Aorta (tissue), 5 donors: ENCODE measurements at places on chromosomes 1 and 21.

GRCh38 chr21:39381009-39381408 is 32.1 kb upstream of the HMGN1 start:
- no peak for DNase-seq

GRCh38 chr1:59331686-59332620 is 35.1 kb downstream of the FGGY start:
- DNase-seq, result no peak

DNA sequence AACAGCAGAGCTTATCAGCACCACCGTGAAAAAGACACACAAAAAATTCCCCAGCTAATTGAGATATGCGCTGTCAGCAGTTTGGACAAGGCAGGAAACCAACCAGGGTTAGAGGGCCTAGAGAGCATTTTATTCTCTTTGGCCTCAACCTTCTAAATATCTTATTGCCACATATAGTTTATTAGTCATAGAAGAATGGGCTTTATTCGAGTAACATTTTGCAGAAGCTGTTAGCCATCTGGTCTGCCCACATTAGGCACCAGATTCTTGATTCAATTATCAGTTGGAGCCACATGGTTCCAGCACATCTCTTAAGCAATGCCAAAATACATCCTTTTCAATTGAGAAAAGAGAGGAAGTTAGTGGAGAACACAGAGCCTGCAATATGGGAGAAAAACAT is 109.9 kb upstream of the CXADR start:
- no peak for DNase-seq

- DNase-seq, result no peak
These were observed 15.3 kb upstream of the SHCBP1L start for GRCh38 chr1:182968151-182968741.

GRCh38 chr1:225835856-225836255 is 25.9 kb downstream of the EPHX1 start:
- peak; percentile 74 for DNase-seq

GRCh38 chr1:21491488-21492355 is 17.5 kb upstream of the ALPL start:
- DNase-seq, result no peak

DNA sequence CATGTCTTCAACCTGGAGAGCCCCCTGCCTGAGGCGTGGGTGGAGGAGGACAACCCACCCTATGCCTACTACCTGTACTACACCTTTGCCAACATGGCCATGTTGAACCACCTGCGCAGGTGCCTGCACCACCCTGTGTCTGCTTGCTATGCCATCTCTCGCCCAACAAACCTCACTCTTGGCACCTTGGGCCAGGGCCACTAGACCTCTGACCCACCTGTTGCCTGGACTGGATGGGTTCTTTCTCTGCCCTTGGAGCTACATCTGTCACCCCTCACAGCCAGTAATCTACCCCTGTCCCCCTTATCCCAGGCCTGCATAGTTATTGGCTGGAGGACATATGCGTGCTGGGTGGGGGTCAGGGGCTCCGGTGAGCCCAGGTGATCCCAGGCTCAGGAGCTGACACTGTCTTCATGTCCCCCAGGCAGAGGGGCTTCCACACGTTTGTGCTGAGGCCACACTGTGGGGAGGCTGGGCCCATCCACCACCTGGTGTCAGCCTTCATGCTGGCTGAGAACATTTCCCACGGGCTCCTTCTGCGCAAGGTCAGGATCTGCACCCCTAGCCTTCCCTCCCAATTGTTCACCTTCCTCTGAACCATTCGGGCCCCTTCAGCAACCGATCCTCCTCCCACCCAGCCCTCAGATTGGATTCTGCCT is 9.9 kb downstream of the AMPD2 start:
- DNase-seq, result no peak

DNA sequence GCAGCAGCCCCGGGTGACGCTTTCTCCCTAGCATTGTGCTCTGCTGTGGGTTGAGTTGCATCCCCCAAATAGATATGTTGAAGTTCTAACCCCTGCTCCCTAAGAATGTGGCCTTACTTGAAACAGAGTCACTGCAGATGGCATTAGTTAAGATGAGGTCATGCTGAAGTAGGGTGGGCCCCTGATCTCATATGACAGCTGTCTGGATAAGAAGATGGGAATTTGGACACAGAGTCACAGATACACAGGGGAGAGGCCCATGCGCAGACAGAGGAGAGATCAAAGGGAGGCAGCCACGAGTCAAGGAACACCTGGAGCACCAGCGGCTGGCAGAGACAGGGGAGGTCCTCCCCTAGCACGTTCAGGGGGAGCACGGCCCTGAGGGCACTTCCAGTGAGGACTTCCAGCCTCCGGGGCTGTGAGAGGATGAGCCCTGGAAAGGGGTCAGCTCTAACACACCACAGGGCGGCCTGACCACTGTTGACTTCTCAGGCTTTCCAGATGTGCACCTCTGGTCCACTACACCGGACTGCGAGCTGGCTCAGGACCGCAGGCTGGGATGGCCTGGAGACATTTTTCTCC is 46.4 kb downstream of the ABCG1 start:
- DNase-seq, result no peak

DNA sequence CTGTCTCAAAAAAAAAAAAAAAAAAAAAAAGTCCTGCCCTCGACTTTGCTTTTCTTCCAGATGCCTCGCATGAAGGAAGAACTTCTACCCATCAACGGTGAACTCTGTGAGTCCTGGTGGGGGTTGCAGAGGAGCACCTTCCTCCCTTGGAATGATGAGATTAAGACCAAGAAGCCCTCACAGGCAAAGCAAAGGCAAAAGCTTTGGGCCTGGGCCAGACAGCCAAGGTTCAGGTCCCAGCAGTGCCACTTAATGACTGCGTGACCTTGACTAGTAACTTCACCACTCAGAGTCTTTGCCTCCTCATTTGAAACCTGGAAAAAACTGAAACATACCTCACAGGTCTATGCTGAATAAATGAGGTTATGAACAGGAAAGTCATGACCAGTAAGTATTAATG is 55.5 kb downstream of the ZSCAN20 start:
- DNase-seq, result no peak

DNA sequence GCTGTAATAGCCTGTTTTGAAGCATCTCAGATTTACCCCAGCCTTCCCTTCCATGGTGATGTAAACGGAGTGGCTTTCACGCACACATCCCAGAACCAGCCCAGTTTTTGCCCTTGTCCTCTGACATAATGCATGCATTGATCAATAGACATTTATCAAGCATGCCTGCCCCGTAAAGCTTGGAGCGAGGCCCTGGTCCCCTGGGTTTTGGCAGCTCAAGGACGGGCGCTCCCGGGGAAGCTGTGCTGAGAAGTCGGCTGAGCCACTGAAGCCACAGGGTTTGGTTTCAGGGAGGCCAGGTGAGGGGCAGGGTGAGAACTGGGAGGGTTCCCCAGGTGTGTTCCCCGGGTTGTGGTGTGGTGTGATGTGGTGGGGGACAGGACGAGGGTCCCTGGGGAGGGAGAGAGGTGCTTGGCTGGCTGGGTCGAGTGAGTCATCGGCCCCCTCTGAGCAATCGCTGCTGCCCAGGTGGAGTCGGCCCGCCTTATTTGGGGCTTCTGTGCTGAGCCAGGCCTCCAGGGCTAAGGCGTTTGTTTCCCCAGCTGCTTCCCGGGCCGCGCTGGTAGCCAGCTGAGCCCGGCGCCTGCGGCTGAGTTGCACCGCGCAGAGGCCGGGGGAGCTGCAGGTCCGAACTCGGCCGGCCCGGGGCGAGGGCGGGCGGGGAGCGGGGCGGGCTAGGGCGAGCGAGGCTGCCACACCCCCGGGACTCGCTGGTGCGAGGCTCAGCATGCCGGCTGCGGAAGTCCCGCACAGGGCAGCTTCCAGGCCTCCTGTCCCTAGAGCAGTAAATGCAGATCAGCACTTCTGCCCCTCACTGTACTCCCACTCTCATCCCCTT is 23.6 kb downstream of the ATP2B4 start:
- DNase-seq, result peak; percentile 71

DNA sequence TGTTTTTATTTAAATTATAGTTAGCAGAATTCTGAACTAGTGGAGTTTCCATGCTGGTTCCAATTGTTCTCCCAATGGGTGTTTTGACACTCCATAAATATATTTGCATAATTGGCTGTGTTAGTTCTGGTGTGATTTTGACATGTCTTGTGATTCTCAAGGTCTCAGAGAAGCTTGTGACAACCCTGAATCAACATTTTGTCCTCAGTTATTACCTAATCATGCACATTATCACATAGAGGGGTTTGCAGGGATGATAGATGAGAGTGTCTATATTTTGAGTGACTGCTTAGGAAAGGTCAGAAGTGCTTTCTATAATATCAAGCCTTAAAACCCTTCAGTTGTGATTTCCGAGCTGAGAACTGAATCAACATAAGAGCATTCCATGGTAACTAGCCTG is 11.5 kb upstream of the KCNK2 start:
- no peak for DNase-seq
